CD4-positive, alpha-beta T cell treated with Interleukin-6 for 4 hours (primary cell): ENCODE measurements at places on chromosomes 1 and 21.
A peak's percentile ranks its signal among the peaks of the same experiment; 100 is the strongest.

DNA sequence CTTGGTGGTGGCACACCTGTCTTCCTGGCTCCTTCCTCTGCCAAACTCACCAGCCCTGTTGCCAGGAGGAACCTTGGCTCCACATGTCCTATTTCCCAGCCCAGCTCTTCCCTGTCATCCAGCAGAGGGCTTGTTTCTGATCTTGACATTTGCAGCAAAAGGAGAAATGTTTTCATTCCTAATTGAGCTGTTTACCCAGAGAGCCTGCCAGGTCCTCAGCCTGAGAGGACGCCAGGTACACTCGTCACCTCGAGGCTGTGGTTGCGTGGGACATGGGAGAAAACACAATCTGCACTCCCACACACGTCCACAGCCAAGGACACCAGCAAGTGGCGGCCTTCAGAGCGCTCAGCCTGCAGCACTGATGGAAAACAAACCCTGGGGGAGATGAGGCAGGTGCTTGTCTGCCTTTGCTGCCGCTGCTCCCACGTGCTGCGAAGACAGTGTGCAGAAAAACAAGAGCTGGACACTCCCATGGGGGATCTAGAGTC lies 132.8 kb upstream of the CD34 start:
- DNase-seq = no peak

- no peak for DNase-seq
Measured at GRCh38 chr1:14778898-14779865, 180.7 kb downstream of the KAZN start.

- DNase-seq = no peak
Measured at GRCh38 chr1:12359359-12360133, 129.7 kb downstream of the VPS13D start.

DNA sequence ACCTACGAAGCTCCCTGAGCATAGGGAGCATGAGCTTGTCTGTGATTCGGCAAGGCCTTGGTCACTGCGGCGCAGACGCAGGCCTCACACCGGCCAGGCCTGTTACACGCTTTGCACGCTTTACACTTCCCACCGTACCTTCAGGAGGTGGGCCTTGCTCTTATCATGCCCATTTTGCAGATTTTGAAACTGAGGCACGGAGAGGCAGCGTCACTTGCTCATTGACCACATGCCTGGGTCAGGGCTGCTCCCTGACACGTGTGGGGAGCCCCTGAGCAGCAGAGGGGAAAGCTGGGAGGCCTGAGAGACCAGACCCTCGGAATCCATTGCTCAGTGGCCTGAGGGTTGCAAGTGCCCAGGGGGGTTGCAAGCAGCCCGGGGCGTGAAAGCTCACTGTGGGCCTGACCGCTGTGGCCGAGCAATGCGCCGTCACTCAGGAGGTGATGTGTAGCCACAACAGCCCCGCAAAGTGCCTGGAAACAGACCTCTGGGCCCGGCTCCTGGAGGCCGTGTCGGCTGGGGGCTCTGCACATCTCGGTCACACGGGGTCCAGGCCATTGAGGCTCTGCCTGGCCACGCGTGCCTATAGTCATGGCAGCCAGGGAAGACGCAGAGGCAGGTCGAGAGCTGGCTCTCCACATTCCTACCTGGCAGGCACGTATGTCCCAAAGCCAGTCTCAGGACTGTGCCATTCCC lies 6.9 kb downstream of the ARHGEF16 start:
- DNase-seq = no peak

GRCh38 chr1:151146412-151147131 lies at the start of gene SEMA6C:
SEMA6C (minus strand) TSS chr1:151146631; CDS start chr1:151142621, 4,010 bp downstream.
- peak; percentile 91 for DNase-seq

DNA sequence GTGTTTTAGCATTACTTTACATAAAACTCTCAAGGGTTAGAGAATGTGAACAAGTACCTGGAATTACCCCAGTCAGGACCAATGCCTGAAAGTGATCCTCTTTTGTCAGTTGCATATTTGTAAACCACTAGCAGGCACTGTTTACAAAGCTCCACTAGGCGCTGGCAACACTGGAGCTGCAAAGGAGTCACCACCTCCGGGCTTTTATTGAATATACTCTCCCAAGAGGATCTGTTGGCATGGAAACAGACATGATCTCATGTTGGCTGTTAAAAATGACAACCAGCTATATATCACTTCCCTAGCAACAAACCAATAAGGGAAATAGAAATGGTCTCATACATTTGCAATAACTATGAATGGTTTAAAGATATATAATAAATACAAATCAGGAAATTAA lies 116.0 kb downstream of the TTLL7 start:
- DNase-seq = no peak

GRCh38 chr1:163528710-163529348 lies 207.1 kb downstream of the NUF2 start:
- no peak for DNase-seq

DNA sequence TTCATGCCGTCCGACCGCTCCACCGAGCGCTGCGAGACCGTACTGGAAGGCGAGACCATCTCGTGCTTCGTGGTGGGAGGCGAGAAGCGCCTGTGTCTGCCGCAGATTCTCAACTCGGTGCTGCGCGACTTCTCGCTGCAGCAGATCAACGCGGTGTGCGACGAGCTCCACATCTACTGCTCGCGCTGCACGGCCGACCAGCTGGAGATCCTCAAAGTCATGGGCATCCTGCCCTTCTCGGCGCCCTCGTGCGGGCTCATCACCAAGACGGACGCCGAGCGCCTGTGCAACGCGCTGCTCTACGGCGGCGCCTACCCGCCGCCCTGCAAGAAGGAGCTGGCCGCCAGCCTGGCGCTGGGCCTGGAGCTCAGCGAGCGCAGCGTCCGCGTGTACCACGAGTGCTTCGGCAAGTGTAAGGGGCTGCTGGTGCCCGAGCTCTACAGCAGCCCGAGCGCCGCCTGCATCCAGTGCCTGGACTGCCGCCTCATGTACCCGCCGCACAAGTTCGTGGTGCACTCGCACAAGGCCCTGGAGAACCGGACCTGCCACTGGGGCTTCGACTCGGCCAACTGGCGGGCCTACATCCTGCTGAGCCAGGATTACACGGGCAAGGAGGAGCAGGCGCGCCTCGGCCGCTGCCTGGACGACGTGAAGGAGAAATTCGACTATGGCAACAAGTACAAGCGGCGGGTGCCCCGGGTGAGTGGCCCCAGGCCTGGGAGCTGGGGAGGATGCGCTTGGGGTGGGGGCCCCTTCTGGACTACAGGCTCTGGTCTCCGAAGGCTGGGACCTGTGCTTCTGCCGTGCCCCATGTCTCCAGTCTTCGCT lies 1.1 kb downstream of the SKI start:
- DNase-seq = peak; percentile 72

- DNase-seq = no peak
Measured at GRCh38 chr1:93614986-93615581, 66.6 kb downstream of the BCAR3 start.

DNA sequence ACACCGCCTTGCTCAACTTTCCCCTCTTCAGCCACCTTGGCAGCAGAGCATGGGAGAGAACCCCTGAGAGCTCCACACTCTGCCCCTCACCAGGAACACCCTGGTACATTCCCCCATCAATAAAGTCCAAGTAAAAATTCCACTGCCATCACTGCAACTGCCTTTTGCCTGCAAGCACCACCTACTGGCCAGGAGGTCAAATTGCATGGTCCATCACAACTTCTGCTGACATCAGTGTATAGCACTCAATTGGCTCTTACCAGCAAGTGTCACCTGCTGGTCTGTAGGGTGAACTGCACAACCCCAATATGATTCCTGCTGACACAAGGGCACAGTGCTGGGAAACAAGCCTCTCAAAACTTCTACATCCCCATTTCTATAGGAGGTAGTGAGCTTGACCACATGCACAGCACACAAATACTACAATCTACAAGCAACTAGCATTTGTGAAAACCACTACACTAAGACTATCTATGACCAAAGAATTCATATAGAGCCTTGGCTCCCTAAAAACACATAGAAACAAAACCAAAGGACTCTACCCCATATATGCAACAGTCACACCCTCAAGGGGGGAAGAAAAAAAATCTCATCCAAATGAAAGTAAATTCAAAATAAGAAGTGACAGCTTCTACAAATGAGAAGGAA lies 69.2 kb downstream of the FASLG start:
- DNase-seq = peak; percentile 48

DNA sequence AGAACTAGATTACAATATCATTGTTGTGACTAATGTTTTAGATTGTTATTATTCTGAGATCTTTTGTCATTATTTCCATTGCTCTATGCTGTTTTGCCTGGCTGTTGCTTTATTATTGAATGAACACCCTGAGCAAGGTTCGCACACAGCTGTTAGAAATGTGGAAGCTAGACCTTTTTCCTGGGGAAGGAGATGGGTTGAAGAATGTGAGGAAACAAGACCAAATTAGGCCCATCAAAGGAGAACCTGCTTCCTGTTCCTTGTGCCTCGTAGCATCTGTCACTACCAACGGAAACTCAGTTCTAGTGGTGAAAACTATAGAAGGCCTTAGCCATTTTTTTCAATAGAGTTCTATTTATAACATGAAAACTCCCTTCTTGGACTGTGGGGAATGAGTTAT lies 68.7 kb downstream of the RGL1 start:
- no peak for DNase-seq

DNA sequence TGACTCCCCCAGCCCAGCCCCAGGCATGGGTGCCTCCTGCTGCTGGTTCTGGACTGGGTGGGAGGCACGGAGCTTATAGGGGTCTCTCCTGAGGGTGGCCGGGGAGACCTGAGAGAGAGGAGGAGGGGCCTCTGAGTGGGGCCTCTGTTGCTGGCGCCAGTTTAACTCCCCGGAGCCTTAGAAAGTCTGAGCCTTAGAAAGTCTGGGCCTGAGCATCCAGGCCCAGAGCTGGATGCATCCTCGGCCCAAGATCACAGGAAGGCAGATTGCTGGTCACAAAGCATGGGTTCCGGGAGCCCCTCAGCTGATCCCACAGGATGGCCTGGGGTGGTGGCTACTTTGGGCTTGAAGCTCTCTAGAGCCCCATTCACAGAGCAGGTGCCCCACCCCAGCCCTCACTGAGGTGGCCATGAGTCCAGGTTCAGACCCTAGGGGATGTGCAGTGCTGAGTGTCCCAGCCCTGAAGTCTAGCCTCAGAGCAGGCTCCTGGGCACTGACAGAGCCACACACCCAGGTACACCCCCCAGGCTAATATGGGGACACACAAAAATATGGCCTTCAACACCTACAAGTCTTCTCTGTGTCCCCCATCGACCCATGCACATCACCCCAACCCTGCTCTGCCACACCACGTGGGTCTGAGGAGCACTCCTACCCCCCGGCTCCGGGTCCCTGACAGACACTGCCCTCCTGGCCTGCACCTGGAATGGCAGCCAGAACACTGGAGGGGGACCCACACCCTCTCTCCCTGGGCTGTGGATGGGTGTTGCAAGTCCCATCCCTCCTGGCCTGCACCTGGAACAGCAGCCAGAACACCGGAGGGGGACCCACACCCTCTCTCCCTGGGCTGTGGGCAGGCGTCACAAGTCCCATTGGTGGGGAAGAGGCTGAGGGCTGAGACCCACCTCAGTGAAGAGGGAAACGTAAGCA lies 9.7 kb downstream of the PLA2G2F start:
- DNase-seq = no peak

GRCh38 chr1:63779338-63780211 lies 5.8 kb downstream of the ROR1 start:
- DNase-seq = no peak

DNA sequence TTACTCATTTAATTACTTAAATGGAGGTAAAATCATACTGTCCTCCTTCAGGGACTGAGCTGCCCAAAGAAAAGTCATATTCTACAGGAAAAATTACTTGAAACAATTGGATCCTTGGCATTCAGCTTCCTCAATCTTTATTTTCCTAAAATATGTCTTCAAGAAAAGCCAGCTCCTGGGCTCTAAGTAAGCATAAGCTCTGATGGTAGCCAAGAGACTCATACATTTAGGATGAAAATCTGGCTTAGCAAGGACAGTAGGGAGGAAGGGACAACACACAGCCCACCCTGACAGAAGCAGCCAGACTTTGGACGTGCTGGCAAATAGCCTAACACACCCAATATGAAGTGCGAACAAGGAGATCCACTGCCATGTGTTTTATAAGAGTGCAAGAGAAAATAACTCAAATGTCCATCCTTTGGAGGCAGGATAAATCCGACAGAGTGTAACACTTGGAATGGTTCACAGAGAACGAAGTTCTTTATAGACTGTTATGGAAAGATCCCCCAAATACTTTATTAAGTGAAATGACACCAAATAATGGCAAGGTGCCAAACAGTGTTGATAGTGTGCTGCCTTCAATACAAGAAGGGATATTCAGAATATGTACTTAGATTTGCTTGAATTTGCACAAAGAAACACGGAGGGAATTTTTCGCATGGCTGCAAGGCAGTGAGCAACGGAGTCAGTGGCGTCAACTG lies 14.1 kb downstream of the CAPN8 start:
- DNase-seq = no peak

- peak; percentile 56 for DNase-seq
Measured at GRCh38 chr1:229129301-229130027, 141.4 kb upstream of the RAB4A start.

DNA sequence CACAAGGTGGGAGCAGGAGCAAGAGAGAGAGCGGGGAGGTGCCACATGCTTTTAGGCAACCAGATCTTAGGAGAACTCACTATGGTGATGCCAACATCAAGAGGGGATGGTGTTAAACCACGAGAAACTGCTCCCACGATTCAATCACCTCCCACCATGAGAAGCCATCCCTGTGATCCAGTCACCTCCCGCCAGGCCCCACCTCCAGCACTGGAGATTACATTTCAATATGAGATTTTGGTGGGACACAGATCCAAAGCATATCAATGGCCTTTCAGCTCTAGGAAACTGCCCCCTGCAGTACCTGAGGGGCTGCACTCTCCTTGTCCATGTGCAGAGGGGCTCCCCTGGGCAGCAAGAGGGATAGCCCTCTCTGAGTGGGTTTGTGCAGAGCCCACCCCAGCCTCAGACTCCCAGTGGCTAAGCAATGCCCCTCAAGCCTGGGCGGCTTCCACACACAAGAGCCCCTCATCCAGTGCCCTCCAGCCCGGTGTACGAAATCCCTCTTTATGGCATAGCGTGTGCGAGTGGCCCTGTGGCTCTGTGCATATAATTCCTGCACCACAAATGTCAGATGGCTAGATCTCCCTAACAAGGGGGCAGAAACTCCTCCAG lies 15.5 kb upstream of the PRDM16 start:
- no peak for DNase-seq

GRCh38 chr21:39581414-39581813 lies 31.3 kb upstream of the B3GALT5 start:
- DNase-seq = no peak

DNA sequence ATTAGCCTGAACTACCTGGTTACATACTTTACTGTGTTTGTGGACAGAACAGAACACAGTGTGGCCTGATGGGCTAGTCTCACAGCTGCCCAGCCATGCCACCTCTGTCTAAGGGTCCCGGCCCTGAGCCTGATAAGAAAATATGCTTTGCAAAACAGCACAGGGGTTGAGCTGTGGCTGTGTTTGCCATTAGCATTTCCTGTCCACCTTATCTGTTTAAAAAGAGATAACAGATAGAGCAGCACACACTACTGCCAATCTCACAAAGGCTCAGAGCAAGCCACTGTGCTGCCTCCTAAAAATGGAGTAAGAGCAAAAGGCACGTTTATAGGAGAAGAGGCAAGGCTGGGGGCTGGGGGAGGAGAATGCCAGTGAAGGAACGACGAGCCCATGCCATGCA lies 95.0 kb downstream of the SUSD4 start:
- DNase-seq = no peak

- peak; percentile 33 for DNase-seq
Measured at GRCh38 chr21:17513214-17514123, 626 bp downstream of the CXADR start.

GRCh38 chr1:66245691-66246090 lies 288.3 kb upstream of the SGIP1 start:
- DNase-seq = no peak
